ENCODE measurements at places on chromosomes 16 and 17. TPM values are rescaled to one million over a fixed set of nuclear protein-coding genes. Genes with fewer than 3 reads are reported as not detected.

- no peak for DNase-seq
Measured at GRCh38 chr16:28839004-28839639, 7.0 kb downstream of the TUFM start.

- DNase-seq: no peak
Measured at GRCh38 chr17:11269210-11269609, 28.2 kb downstream of the SHISA6 start.

RMI2 gene
- total RNA-seq: 5.1 TPM

DNA sequence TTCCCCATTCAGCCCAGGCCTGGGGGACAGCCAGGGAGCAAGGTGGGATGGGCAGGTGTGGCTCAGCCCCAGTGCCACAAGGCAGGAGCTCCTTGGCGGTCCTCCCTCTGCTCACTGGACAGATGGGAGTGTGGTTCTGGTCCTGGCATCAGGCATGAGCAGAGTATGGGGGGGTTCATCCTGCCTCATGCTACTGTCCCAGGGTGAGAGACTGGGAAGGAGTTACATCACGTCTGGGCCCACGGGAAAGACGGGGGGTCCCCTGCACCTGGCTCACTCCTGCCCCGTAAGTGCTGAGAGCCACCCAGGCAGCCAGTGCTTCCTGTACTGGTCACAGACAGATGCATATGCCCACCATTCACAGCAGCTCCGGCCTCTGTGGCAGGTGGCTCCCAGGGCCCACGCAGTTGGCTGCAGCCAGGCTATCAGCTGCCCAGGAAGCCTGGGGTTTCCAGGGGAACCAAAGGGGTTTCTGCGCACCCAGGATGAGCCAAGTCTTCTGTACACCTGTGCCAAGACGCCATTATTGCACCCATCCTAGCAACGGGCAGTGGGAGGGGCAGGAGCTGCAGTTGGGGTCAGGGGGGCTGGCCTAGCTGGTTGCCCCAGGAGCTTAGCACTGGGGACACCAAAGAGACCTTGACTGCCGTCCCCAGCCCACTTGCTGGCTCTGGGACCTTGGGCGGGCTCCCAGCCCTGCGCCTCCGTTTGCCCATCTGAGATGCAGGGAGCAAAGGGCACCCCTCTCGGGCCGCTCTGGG, 1.9 kb downstream of the BAIAP3 start:
- DNase-seq: no peak

GRCh38 chr16:20344611-20345010, 7.9 kb downstream of the UMOD start:
- DNase-seq: no peak

LRRC37A gene
- total RNA-seq: 1.9 TPM

CANT1 gene
- total RNA-seq: 97.3 TPM

ASIC2 gene
- 0.17 TPM for total RNA-seq

SKAP1 gene
- 0.17 TPM for total RNA-seq

DNA sequence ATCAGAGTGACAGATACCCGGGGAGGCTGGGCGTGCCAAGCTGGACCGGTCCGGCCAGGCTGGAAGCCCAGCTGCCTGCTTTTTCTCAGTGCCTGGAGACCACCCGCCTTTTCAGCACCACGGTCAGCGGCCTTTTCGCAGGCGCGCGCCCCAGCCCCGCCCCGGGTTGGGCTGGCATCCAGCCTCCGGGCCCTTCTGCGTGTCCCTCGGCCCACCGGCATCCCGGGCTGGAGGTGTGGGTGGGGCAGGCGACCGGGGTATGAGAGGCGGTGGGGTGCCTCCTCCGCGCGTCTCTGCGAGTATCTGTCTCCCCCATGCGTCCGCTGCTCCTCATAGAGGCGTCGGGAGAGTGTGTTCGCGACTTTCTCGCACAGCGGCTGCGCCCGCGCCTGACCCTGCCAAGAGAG, 102.5 kb downstream of the MRM1 start:
- peak; percentile 60 for DNase-seq

PRSS27 gene
- 0.09 TPM for total RNA-seq

DNA sequence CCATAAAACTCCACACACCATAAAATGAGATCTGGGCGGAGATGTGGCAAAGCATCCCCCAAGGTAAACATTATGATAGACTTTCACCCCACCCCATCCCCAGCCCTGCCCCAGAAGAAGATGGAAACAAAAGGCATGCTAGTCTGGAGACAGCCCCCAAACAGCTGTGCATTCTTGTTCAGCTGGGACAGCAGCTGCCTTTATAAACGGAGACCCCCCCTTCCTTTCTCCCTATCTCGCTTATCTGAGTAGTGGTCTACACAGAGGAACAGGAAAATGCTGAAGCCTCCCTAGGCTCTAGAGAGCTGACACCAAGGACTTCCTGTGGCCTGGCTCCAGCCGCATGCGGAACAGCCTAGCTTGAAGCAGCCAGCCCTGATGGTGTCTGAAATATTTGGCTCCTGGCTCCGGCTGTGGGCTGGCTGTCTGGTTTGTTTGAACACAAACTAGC, 190.3 kb upstream of the ANKFN1 start:
- DNase-seq: no peak

DNA sequence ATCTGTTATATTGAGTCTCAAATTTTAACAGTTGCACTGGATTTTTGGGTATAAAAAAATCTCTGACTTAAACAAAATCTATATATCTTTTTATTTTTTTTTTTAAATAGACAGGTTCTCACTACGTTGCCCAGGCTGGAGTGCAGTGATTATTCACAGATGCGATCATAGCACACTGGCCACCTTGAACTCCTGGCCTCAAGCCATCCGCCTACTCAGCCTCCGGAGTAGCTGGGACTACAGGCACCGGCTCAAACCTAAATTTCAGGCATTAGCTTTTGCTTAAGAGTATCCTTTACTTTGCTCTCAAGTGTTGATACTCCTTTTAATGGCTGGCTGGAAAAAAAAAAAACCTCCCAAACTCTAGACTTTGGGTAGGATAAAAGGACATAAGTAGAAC, 61.6 kb downstream of the RPGRIP1L start:
- DNase-seq: no peak

DNA sequence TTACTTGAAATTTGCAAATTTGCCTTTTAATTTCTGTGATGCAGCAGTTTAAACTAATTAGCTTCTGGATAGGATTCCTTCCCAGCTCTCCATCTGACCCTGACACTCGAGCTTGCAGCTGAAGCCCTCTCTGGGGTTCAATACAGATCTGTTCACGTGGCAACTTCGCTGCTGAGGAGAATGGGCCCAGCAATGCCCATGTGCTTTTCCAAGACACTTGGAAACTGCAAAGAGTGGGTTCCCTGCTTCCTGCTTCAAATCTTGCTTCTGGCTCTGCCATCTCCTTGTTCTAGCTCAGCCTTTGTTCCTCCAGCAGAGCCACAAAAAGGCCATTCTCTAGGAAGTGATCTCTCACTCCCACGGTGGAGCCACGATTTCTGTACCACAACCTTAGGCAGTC, 50.0 kb upstream of the IRX6 start:
- DNase-seq: no peak

SUPT4H1 gene
- 39.0 TPM for total RNA-seq

- no peak for DNase-seq
Measured at GRCh38 chr17:11216976-11217375, 24.0 kb upstream of the SHISA6 start.

ZNF652 gene
- 15.9 TPM for total RNA-seq

GRCh38 chr16:67191995-67192681, at the start of gene E2F4:
Gene E2F4, plus strand, starts transcription at chr16:67192155. Its CDS starts 73 bp downstream, at chr16:67192228.
- peak; percentile 96 for DNase-seq

C17orf50 gene
- not detected for total RNA-seq

- no peak for DNase-seq
Measured at GRCh38 chr16:19482291-19482690, 39.6 kb downstream of the GDE1 start.

DNA sequence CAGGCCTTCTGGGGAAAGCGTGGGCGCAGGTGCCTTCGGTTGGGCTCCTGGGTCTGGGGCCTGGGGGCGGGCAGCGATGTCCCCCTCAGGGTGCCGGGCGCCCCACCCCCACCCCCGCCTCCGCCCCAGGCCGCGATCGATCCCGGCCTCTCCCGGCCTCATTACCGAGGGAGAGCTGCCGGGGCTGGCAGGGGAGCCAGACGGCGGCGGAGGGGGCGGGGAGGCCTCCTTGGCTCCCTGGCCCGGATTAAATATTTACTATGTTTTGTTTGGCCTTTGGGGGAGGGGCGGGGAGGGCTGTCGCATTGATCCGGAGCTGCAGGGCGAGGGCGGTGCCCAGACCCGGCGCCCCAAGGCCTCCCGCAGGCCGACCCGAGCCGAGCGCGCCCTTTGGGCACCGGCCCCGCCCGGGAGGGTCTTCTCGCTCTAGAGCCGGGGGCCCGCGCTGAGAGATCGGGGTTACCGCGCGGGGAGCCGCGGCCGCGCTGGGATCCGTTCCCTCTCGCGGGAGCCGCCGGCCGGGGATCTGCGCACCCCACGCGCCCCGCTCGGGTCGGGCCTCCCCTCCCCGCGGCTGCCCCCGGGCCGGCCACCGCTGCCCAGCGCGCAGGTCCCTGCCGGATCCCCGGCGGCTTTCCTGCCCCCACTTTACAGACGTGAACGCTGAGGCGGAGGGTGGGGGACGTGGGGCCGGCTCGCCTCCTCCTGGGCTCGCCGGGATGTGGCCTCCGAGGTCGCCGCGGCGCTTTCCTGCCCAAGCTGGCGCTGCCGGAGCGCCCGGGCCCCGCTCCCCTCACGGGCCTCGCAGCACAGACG, 27.0 kb downstream of the RTN4RL1 start:
- peak; percentile 23 for DNase-seq

VMP1 gene
- 209 TPM for total RNA-seq

- no peak for DNase-seq
Measured at GRCh38 chr16:3961449-3961849, 80.9 kb upstream of the CREBBP start.

DNA sequence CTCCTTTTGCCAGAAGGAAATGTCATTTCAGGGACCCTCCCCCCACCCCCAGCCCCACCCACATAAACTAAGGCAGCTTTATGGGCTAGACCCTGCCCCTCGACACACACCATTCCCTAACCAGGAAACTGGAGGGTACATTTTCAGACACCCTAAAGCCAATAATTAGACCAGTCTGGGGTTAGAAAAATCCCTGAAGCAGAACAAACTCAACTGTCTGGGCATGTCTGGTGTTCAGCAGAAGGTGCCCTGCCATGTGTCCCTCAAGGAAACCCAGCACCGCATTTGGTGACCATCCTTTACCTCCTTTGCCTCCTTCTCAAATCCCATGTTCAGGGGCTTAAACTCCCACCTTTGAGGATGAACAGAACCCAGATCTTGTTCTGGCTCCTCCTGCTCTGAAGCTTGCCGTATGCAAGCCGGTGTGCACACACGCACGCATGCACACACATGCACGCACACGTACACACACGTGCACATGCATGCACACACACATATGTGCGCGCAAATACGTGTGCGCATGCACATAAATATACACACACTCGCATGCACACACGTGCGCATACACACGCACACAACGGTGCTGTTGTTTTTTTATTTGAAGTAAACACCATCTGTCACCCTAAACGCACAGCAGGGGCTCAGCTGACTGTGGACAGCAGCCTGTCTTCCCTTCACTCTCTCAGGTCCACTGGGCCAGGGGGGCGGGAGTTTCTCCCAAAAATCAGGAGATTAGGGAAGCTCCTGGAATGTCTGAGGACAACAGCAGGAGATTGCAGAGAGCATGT, 156.8 kb upstream of the TNRC6C start:
- DNase-seq: no peak

P2RX5 gene
- 0.23 TPM for total RNA-seq

GRCh38 chr17:16585796-16586195, 16.8 kb upstream of the ZNF287 start:
- DNase-seq: no peak

- no peak for DNase-seq
Measured at GRCh38 chr16:85570735-85571562, 42.2 kb upstream of the GSE1 start.

DNA sequence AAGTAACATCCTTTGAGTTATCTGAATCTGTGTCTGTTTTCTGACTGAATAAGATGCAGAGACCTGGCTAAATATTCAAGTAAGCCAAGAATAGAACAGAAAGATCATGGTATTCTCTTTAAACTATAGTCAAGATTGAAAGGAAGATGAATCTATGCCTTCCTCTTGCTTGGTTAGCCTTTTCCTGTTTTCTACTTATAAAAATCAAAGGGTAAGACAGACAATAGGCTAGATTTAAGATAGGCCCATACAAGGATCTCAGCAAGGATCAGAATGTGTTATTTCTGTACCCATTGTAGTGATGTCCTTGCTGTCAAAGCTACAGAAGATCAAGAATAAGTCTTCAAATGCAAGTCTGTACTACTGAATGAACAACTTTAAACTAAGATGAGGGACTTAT, 7.0 kb upstream of the CDR2 start:
- DNase-seq: no peak

- no peak for DNase-seq
Measured at GRCh38 chr16:22052980-22053379, 39.4 kb upstream of the VWA3A start.

DNA sequence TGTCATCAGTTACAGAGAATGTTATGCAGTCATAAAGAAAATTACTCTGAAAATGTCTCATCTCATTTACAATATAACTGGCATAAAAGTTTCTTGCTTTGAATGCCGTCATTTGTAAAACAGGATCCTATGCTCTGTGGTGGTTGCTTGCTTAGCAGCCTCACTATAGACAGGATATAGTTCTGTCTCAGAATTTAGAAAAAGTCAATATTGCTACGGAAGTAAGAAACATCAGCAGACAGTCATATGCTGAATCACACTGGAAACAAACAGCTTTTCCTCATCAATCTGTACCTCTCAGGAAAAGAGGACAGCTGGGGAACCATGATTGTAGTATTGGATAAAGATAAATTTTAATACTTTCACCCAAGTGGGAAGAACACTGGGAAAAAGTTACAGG, 105.5 kb downstream of the MYO1D start:
- peak; percentile 82 for DNase-seq

DNA sequence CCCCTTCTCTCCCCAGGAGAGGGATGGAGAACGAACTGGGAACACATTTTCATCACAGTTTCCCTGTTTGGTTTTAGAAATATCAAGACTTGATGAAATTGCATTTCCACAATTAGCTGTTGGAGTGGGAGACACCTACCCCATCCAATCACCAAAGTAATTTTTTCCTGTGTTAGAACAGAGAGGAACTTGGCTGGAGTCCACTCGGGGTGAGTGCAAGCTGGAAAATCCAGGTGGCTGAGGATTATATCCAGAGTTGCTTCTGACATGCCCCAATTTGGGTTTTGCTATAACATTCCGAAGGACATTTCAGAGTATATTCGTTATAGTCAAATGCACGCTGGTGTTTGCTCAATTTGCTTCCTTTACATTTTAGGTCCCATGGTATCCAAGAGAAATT, 231.8 kb downstream of the C16orf95 start:
- DNase-seq: no peak
